ENCODE measurements at places on chromosomes 12 and 14.

DNA sequence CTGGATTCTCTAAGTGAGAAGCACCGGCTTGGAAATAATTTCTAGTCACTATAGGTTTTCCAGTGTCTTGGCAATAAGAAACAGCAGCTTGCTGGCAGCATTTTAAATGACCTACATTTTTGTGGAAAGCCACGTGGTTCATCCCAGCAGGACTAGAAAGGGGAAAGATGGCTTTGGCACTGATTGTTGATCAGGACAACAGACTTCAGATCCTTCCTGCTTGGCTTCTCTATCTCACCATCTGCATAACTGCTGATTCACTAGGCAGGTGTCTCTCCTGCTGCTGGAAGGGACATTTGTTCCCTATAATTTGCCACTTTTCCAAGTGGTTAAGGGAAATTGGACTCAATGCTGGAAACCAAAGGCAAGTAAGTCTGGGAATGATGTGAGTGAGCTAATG is 131.0 kb downstream of the TTC8 start:
- no peaks in the 10 kb centered on the region for H3K36me3 ChIP-seq
- no peak overlapping the region for H3K27ac ChIP-seq
- H3K4me3 ChIP-seq = no peak overlapping the region

DNA sequence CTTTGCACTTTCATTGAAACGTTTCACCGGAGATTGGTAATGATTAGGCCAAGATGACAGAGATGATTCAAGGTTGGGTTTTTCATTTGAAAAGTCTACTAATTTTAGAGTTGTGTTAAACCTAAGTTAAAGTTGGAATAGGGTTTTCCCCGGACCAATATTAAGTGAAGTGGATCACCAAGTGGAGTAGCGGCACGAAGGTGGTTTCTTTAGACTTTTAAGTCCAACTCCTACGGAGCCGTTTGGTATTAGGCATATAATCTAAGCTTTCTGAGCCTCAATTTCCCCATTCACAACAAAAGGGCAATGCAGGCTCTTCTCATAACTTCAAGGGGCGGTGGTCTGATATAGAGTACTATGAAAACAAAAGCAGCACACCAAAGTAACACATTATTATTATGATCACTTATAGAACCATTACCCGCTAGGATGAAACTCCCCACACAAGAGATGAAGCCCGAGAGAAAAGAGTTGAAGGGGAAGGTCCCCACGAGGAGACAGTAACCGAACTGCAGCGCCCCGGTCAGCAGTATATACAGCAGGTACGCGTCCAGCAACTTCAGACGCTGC is 413 bp downstream of the DAD1 start:
- DNase-seq = no peak
- no peaks in the 10 kb centered on the region for H3K4me1 ChIP-seq
- H3K27ac ChIP-seq = peak overlapping the region; percentile 99
- peak overlapping the region; percentile 85 for H3K4me3 ChIP-seq

DNA sequence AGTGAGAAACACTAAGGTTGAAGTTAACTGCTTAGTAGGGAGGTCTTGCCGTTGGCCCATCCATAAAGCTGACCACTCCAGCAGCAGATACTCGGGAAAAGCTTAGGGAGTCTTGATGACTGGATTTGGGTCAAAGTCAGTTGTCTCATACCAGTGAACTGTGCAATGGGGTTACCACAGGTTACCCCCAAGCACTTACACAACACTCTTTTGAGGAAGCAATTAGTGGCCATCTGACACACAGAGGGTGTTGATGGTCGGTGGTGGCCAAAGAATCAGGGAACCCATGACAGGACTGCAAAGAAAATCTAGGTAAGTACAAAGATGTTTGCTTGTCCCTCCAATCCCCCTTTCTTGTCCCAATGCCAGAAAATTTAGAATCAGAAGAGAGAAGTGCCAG is 410.2 kb downstream of the APAF1 start:
- no peak for DNase-seq
- H3K4me1 ChIP-seq = no peaks in the 10 kb centered on the region
- no peak overlapping the region for H3K4me3 ChIP-seq

GRCh38 chr12:24111616-24112015 is 162.1 kb upstream of the SOX5 start:
- peak overlapping the region; percentile 25 for H3K27ac ChIP-seq
- peaks cover 11% of the 10 kb centered on the region for H3K4me1 ChIP-seq
- DNase-seq = peak; percentile 57
- H3K27me3 ChIP-seq = no peaks in the 10 kb centered on the region

- H3K36me3 ChIP-seq = no peaks in the 10 kb centered on the region
- no peak overlapping the region for H3K4me3 ChIP-seq
- H3K4me1 ChIP-seq = no peaks in the 10 kb centered on the region
- no peak overlapping the region for H3K27ac ChIP-seq
- no peak for DNase-seq
- no peaks in the 10 kb centered on the region for H3K27me3 ChIP-seq
These were observed 29.1 kb downstream of the ALX1 start for GRCh38 chr12:85309125-85309566.

GRCh38 chr12:5073853-5074252 is 30.2 kb downstream of the KCNA5 start:
- H3K36me3 ChIP-seq = no peaks in the 10 kb centered on the region
- H3K4me1 ChIP-seq = no peaks in the 10 kb centered on the region
- H3K27me3 ChIP-seq = no peaks in the 10 kb centered on the region

GRCh38 chr14:82224610-82225009 is 691.0 kb upstream of the SEL1L start:
- H3K36me3 ChIP-seq = no peaks in the 10 kb centered on the region
- H3K27ac ChIP-seq = no peak overlapping the region
- no peaks in the 10 kb centered on the region for H3K27me3 ChIP-seq
- H3K4me1 ChIP-seq = no peaks in the 10 kb centered on the region

- H3K27ac ChIP-seq = no peak overlapping the region
- DNase-seq = peak; percentile 21
- no peaks in the 10 kb centered on the region for H3K27me3 ChIP-seq
- H3K4me1 ChIP-seq = no peaks in the 10 kb centered on the region
These were observed 117.7 kb downstream of the OTOGL start for GRCh38 chr12:80217011-80217535.

DNA sequence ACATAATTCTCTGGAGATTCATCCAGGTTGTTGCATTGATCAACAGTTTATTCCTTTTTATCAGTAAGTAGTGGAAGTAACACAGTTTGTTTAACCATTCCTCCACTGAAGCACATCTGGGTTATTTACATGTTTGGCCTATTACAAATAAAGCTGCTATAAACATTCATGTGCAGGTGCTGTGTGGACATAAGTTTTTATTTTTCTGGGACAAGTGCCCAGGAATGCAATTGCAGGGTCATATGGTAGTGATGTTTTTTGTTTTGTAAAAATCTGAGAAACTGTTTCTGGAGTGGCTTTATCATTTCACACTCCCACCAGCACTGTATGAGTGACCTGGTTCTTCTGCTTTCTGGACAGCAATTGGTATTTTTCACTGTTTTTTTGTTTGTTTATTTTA is 505.4 kb downstream of the CCER1 start:
- H3K27ac ChIP-seq = no peak overlapping the region
- no peaks in the 10 kb centered on the region for H3K4me1 ChIP-seq
- no peaks in the 10 kb centered on the region for H3K36me3 ChIP-seq
- no peak for DNase-seq
- no peaks in the 10 kb centered on the region for H3K27me3 ChIP-seq

DNA sequence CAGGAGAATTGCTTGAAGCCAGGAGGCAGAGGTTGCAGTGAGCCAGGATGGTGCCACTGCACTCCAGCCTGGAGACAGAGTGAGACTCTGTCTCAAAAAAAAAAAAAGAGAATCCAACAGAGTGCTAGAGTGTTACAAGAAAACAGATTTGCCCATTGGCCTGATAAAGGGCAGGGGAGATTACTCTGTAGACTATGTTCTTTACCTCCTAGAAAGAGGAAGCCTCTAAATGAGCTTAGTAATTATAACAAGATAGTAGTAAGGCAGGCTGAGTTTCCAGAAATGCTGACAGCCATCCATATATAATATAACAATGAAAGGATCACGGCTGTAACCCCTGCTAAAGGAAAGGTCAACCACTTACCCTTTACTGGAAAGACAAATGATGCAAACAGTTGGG is 24.4 kb downstream of the AK7 start:
- no peak for DNase-seq
- H3K27ac ChIP-seq = no peak overlapping the region
- no peaks in the 10 kb centered on the region for H3K27me3 ChIP-seq
- no peaks in the 10 kb centered on the region for H3K36me3 ChIP-seq

- no peak for DNase-seq
- H3K27me3 ChIP-seq = no peaks in the 10 kb centered on the region
- no peak overlapping the region for H3K27ac ChIP-seq
These were observed 455.5 kb downstream of the RGS6 start for GRCh38 chr14:72387726-72388125.

- peaks cover 7% of the 10 kb centered on the region for H3K4me1 ChIP-seq
- no peaks in the 10 kb centered on the region for H3K36me3 ChIP-seq
- no peak overlapping the region for H3K27ac ChIP-seq
- no peak overlapping the region for H3K4me3 ChIP-seq
- no peaks in the 10 kb centered on the region for H3K27me3 ChIP-seq
These were observed 16.3 kb downstream of the RIN3 start for GRCh38 chr14:92529903-92530302.

GRCh38 chr14:22572562-22573058 is 16.4 kb downstream of the DAD1 start:
- peaks cover 7% of the 10 kb centered on the region for H3K36me3 ChIP-seq
- peak; percentile 66 for DNase-seq
- no peak overlapping the region for H3K27ac ChIP-seq
- H3K4me3 ChIP-seq = no peak overlapping the region
- no peaks in the 10 kb centered on the region for H3K27me3 ChIP-seq

- no peak overlapping the region for H3K27ac ChIP-seq
- no peaks in the 10 kb centered on the region for H3K36me3 ChIP-seq
- peak overlapping the region; percentile 27 for H3K4me3 ChIP-seq
- H3K4me1 ChIP-seq = peaks cover 3% of the 10 kb centered on the region
These were observed 10.4 kb upstream of the GPR132 start for GRCh38 chr14:105075379-105076295.

DNA sequence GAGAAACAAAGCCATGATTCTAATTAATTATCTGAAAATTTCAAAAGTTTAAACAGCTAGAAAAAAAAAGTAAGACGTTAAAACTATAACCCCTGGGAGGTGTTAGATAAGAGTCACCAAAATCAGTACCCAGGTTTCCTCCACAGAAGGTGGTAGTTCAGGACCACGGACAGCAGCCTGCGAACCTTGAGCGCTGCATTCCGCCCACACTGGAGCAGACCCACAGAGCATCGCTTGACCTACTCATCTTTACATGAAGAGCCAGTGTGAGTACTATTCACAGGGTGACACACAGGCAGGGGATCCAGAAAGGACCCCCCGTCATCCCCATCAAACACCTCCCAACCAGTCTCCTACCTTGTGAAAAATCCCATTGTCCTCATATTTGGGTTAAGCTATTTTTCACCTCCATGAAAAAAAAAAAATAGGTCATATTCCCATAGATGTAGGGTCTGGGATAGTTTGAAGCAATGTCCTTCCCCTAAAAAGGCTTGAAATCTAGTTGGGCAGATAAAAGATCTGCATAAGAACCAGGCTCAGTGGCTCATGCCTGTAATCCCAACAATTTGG is 8.8 kb upstream of the CHGA start:
- H3K27ac ChIP-seq = no peak overlapping the region
- no peaks in the 10 kb centered on the region for H3K27me3 ChIP-seq
- H3K4me3 ChIP-seq = no peak overlapping the region
- H3K4me1 ChIP-seq = no peaks in the 10 kb centered on the region
- DNase-seq = peak; percentile 5

DNA sequence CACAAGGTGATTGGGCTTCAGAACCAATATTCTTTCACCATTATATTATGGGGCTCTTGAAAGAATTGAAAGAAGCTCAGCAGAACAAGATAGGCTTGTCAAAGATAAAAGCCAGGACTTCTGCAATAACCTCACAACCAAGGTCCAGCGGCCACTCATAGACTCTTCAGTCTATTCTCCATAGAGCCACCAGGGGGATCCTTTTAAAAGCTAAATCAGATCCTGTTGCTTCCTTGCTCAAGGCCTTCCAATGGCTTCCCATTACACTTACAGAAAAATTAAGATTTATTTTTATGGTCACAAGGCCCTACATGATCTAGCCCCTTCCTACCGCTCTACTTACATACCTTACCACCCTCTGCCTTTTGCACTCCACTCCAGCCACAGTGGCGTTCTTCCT is 169.6 kb downstream of the C12orf42 start:
- no peak overlapping the region for H3K4me3 ChIP-seq
- H3K27ac ChIP-seq = no peak overlapping the region
- DNase-seq = no peak

- no peak overlapping the region for H3K27ac ChIP-seq
- H3K27me3 ChIP-seq = no peaks in the 10 kb centered on the region
These were observed 183.7 kb upstream of the TMEM132C start for GRCh38 chr12:128083132-128083729.

GRCh38 chr12:31308116-31308515 is 17.8 kb downstream of the SINHCAF start:
- H3K27ac ChIP-seq = no peak overlapping the region
- no peak overlapping the region for H3K4me3 ChIP-seq
- H3K4me1 ChIP-seq = no peaks in the 10 kb centered on the region
- no peaks in the 10 kb centered on the region for H3K27me3 ChIP-seq

GRCh38 chr12:49838973-49839633 is 3.8 kb downstream of the BCDIN3D start:
- peak; percentile 21 for DNase-seq
- no peaks in the 10 kb centered on the region for H3K27me3 ChIP-seq
- no peak overlapping the region for H3K27ac ChIP-seq
- no peaks in the 10 kb centered on the region for H3K4me1 ChIP-seq
- H3K4me3 ChIP-seq = no peak overlapping the region
- no peaks in the 10 kb centered on the region for H3K36me3 ChIP-seq

DNA sequence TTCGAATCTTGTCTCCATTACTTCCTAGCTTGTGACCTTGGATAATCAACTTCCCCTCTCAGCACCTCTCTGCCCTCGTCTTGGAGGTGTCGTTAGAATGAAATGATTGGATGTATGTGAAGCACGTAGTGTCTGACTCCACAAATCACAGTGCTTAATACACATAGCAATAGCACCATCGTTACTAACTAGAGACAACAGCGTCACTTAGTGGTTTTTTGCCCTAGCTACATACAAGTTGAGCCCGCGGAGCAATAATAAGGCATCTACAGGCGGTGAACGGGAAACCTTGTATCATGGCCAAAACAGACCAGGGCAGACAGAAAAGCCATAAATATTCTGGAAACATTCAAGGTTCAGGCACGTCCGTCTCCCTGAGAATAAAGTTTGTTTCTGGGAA is 154.9 kb downstream of the ASCL4 start:
- peak; percentile 4 for DNase-seq
- no peak overlapping the region for H3K4me3 ChIP-seq
- no peaks in the 10 kb centered on the region for H3K27me3 ChIP-seq
- H3K27ac ChIP-seq = no peak overlapping the region
- no peaks in the 10 kb centered on the region for H3K4me1 ChIP-seq
